Calu3 (cell line): ENCODE measurements at places on chromosomes 6 and 20.

DNA sequence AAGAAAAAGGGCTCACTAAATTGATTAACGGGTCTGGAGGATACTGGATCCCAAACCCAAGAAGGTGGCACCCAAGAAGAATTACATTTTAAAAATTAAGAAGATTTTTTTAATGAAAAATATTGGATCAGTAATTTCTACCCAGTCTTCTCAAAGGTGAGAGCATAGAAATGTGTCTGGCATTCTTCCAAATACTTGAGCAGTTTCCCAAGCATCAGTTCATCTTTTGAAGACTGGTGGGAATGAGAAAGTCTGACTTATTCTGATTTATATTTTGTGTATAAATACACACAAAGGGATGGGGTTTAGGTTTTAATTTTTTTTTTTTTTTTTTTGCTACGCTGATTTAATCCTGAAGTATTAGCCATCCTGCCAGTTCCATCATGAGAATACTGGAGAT is 3.3 kb downstream of the MGME1 start:
- no peak for DNase-seq

DNA sequence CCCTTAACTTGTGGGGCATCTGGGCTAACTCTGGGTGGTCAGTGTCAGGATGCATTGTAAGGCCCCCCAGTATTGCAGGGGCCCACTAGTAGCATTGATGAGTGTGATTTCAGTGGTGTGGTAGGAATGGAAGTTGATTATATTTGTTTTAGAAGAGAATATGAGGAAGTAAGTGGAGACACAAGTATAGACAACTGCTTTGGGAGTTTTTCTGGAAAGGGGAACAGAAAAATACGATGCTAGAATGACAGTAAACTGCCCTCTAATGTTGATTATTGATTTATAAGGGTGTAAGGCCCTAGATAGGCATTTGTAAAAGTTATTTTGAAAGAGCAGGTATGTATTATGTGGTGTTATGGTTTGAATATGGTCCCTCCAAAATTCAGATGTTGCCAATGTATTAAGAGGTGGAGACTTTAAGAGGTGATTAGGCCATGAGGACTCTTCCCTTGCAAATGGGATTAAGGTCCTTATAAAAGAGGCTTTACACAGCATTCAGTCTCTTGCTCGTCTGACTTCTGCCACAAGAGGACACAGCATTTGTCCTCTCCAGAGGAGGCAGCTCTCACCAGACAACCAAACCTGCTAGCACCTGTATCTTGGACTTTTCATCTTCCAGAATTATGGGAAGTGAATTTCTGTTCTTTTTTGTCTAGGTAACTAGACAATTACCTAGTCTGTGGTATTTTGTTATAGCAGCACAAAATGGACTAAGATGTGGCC is 135.9 kb upstream of the DTNBP1 start:
- DNase-seq, result no peak

GRCh38 chr6:13360671-13361540 is 32.6 kb upstream of the TBC1D7 start:
- DNase-seq, result no peak

DNA sequence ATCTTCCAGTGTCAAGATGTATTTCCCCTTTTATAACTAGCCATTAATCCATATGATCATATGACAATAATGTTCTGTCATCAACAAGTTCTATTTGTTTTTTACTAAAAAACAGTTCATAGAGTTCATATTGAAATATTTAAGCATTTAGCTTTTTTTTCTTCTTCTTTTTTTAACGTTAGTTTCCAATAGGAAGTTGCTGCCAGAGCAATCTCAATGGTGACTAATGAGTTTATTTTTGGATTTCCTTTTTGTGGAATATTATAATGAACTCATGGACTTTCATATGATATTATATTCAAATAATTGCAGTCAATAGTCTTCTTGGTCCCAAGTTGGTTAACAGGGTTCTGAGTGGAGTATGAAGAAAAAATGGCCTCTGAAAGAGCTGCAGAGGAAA is 343.3 kb downstream of the BCKDHB start:
- DNase-seq, result no peak

- no peak for DNase-seq
These were observed 705.6 kb downstream of the UTRN start for GRCh38 chr6:144990784-144991183.

- DNase-seq, result no peak
These were observed 7.7 kb downstream of the TFAP2A start for GRCh38 chr6:10407018-10407673.

DNA sequence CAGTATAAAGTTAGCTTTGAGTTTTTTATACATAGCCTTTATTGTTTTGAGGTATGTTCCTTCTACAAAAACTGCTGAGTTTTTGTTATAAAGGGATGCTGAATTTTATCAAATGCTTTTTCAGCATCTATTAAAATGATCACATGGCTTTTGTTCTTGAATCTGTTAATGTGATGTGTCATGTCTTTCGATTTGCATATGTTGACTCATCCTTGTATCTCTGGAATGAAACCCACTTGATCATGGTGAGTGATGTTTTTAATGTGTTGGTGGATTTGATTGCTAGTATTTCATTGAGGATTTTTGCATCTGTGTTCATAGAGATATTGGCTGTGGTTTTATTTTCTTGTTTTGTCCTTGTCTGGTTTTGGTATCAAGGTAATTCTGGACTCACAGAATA is 24.7 kb upstream of the BLCAP start:
- DNase-seq, result no peak

DNA sequence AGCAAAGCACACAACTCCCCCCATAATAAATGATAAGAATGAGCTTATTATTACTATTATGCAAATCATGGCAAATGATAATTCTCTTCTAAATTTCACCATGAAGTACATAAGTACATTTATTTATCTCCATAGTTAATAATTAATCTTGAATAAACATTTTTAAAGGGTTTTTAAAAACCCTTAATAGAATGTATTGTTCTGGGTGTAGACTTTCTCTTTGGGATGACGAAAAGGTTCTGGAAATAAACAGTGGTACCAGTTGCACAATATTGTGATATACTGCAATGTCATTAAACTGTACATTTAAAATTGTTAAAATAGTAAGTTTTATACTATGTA is 18.0 kb downstream of the DST start:
- DNase-seq, result no peak

GRCh38 chr20:31821427-31821826 is 2.3 kb downstream of the MYLK2 start:
- DNase-seq, result peak; percentile 41

DNA sequence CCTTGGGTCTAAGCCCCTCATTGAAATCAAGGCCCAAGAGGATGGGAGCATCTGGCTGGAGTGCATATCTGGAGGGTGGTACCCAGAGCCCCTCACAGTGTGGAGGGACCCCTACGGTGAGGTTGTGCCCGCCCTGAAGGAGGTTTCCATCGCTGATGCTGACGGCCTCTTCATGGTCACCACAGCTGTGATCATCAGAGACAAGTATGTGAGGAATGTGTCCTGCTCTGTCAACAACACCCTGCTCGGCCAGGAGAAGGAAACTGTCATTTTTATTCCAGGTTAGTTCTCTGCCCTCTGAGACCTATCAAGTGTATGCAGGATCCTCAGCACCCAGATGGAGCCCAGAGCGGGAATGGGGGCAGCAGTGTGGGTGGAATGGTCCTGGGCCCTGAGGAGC is 5.1 kb downstream of the BTN2A2 start:
- peak; percentile 15 for DNase-seq

GRCh38 chr20:44056010-44056698 is 130.8 kb downstream of the JPH2 start:
- DNase-seq, result peak; percentile 75

DNA sequence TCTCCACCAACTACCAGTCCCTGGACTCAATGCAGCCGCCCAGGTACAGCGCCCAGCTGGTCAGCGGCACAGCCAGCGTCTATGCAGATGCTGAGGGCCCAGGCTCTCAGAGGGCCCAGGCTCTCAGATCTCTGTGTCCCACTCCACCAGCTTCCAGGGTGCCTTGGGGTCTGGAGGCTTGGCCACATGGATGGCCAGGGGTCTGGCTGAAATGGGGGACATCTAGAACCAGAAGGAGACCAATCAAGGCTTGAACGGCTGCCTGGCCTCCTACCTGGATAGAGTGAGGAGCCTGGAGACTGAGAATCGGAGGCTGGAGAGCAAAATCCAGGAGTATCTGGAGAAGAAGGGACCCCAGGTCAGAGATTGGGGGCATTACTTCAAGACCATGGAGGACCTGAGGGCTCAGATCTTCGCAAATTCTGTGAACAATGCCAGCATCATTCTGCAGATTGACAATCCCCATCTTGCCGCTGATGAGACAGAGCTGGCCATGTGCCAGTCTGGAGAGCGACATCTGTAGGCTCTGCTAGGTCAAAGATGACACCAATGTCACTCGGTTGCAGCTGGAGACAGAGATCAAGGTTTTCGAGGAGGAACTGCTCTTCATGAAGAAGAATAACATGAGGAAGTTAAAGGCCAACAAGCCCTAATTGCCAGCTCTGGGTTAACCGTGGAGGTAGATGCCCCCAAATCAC is 44.1 kb upstream of the GRM4 start:
- no peak for DNase-seq

- no peak for DNase-seq
These were observed 39.8 kb upstream of the ISM1 start for GRCh38 chr20:13180986-13181889.

GRCh38 chr6:158816803-158817727 is 2.1 kb downstream of the EZR start:
- no peak for DNase-seq

DNA sequence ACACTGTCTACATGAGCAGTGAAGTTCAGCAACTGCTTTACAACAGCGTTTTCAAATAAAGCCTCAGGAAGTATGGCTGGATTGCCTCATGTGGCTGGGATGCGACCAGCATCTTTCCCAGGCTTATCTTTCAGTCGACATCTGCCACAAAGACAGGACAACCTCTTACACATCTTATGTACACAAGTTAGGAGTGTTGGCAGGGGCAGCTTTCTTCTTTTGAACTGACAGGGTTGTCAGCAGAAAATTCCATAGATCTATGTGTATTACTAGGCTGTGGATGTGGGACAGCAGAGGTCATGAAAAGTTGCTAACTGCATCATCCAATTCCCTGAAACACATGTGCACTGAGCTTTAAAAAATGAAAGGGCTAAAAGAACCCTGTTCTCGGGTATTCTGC is 48.1 kb downstream of the PLAGL1 start:
- no peak for DNase-seq

DNA sequence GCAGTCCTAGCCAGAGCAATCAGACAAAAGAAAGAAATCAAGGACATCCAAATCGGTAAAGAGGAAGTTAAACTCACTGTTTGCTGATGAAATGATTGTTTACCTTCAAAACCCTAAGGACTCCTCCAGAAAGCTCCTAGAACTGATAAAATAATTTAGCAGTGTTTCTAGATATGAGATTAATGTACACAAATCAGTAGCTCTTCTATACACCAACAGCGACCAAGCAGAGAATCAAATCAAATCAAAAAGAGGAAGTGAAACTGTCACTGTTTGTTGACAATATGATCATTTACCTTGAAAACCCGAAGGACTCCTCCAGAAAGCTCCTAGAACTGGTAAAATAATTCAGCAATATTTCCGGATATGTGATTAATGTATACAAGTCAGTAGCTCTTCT is 21.7 kb downstream of the SERPINB9 start:
- DNase-seq, result no peak

DNA sequence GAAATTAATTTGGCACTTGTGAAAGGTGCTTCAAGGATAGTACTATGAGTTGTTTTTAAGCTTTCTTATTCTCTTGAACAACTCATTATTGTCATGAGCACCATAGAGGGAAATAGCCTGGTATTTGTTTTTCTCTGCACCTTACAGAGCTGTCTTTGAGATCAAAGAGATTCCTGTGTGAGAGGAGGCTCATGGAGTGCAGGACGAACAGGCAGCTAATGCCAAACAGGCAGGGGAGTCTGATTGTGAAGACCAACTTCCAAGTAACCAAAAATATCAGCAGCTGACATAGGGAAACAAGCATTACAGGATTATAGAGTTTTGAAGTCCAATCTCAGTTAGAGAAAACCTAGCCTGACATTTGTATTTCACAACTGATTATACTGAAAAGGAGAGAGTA is 110.6 kb upstream of the TENT5A start:
- DNase-seq, result no peak

DNA sequence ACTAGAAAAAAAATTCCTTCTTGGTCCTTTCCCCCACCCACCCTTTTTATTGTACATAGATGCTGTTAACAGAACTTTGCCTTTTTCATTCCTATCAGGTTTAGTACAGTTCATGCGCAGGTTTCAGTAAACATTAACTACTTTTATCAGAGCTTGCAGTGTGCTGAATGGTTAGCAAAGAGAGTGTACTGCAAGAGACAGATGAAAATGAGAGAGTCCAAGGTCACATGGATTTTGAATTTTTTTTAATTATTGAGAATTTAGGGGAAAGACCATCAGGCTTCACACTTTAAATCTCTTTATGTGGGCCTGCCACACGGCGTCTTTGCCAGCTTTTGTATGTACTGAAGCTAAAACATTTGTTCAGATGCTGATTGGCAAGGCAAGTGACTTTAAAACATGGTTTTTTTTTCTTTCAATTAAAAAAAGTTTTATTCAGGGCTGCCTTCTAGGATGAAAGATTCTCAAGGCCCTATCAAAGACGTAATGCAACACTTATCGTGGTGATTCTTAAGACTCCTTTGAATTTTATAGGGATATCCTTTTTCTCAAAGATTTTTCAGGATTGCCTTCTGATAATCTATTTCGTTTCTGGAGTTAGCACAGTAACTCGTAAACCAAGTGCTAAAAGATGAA is 32.2 kb downstream of the RREB1 start:
- DNase-seq, result no peak

GRCh38 chr6:34957231-34957783 is 68.3 kb downstream of the ANKS1A start:
- DNase-seq, result no peak

- no peak for DNase-seq
These were observed 399.3 kb downstream of the HAO1 start for GRCh38 chr20:7540923-7541322.

DNA sequence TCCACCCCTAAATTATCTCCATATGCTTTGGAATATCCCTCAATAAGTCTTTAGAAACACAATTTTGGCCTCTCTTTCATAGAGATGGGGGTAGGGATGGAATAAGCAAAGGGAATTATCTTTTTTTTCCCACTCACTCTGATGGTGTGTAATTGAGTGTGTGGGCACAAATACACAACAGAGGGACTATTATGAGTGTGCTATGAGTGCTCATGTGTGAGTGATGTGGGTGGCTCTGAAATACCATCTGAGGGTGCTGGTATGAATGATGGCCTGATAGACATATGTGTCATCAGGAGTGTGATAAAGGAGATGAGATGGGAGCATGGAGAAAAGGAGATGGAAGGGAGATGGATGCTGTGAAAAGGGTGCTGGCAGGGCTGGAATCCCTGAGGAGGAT is 35.6 kb downstream of the GSS start:
- DNase-seq, result no peak
